PC-9 (cell line): ENCODE measurements at places on chromosomes 2 and 18.

GRCh38 chr2:60106836-60107529 is 446.5 kb downstream of the BCL11A start:
- H3K36me3 ChIP-seq: no peaks in the 10 kb centered on the region
- H3K27ac ChIP-seq: no peak overlapping the region
- no peaks in the 10 kb centered on the region for H3K27me3 ChIP-seq
- no peaks in the 10 kb centered on the region for H3K4me1 ChIP-seq

- no peaks in the 10 kb centered on the region for H3K4me1 ChIP-seq
- no peaks in the 10 kb centered on the region for H3K36me3 ChIP-seq
- H3K27ac ChIP-seq: no peak overlapping the region
- DNase-seq: no peak
- H3K27me3 ChIP-seq: no peaks in the 10 kb centered on the region
Observed at GRCh38 chr2:81981585-81981984, 1677.0 kb upstream of the LRRTM1 start.

DNA sequence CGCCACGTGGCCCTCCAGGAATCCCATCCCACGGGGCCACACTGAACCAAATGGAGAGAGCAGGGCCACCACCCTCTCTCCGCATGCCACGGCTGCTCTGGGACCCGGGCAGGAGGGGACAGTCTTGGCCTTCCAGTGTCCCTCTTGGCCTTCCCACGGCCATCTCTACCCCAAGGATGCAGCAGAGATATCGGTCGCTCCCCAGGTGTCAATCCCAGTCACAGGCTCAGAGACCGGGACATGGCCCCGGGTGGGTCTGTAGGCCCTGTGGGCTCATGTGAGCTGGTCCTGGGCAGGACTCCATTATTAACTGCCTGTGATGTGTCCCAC is 15.3 kb downstream of the CAPN10 start:
- no peak for DNase-seq
- H3K27ac ChIP-seq: no peak overlapping the region
- H3K4me1 ChIP-seq: no peaks in the 10 kb centered on the region
- no peaks in the 10 kb centered on the region for H3K27me3 ChIP-seq
- no peak overlapping the region for H3K4me3 ChIP-seq

DNA sequence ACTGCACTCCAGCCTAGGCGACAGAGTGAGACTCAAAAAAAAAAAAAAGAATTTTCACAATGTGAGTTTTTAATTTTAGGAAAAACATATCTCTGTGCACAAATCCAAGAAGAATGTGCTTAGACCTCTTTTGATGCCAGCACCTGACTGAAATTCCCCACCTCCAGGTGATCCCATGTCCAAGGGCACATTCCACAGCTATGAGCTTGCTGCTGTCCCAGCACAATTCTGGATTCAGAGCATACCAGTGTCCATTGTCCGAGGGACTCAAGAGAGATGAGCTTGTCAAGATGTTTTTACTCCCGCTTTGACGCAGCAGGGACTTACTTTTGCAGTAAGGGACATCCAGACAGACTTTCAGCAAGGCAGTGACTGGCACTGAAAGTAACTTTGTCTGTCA is 489.1 kb upstream of the ACVR2A start:
- H3K4me3 ChIP-seq: no peak overlapping the region
- no peaks in the 10 kb centered on the region for H3K36me3 ChIP-seq
- DNase-seq: no peak
- H3K27ac ChIP-seq: no peak overlapping the region
- no peaks in the 10 kb centered on the region for H3K4me1 ChIP-seq

GRCh38 chr18:3350566-3351527 is 88.9 kb downstream of the MYL12B start:
- no peak overlapping the region for H3K4me3 ChIP-seq
- H3K36me3 ChIP-seq: peaks cover 18% of the 10 kb centered on the region
- peak overlapping the region; percentile 70 for H3K27ac ChIP-seq
- no peaks in the 10 kb centered on the region for H3K27me3 ChIP-seq

DNA sequence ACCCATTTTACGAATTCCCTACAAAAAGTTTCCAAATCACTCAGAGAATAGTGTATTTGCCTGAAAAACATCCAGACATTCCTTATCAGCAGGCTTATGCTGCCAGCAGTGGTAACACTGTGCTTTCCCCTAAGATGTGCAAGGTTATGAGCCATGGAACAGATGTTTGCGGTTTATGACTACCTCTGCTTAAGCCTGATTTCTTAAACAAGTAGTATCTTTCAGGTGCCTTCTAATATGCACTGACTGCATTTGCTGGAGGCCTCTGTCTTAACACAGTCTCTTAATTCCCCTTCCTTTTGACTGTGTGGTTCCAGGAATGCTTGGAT is 54.8 kb downstream of the CDC42EP3 start:
- H3K4me1 ChIP-seq: no peaks in the 10 kb centered on the region
- H3K27ac ChIP-seq: no peak overlapping the region
- no peak overlapping the region for H3K4me3 ChIP-seq

GRCh38 chr18:59769129-59769865 is 72.1 kb upstream of the CCBE1 start:
- H3K27ac ChIP-seq: no peak overlapping the region
- no peak for DNase-seq
- H3K27me3 ChIP-seq: no peaks in the 10 kb centered on the region
- no peak overlapping the region for H3K4me3 ChIP-seq

DNA sequence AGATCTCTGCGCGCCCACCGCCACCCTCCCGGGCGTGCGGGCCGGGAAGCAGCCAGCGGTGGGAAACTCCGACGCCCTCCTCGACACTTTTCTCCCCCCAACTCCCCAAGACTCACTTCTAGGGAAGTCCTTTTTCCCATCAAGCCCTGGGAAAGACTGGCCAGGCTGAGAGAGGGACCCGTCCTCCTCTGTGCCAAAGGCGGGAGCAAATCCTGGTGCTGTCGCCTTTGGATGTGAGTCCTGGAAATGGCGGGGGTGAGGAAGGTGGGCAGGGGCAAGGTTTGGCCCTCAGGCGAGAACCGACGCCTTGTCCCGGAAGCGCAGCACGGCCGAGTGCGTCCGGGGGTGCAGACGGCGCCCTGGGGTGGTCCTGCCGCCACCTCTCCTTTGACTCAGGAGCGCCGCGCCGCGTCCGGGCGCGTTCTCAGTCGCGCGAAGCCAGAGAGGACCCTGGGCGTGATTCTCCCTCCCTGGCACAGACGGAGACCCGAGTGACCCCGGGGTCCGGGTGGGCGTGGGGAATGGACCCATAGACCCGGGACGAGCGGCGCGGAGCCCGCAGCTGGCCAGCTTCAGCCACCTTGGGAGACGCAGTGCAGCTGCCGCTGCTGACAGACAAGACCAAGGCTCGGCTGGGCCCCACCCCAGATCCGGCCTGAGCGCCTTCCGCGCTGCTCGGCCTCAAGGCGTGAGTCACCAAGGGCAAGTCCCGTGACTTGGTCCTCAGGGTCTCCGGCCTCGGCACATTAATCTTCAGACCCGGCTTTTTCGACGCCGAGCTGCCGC is 3.5 kb upstream of the LBX2 start:
- DNase-seq: no peak
- H3K4me3 ChIP-seq: no peak overlapping the region
- H3K27ac ChIP-seq: no peak overlapping the region
- H3K36me3 ChIP-seq: 0 out of 2 replicates have a peak, but pooled peaks cover 10% of the 10 kb centered on the region
- H3K4me1 ChIP-seq: peaks cover 25% of the 10 kb centered on the region

- no peak for DNase-seq
- H3K4me1 ChIP-seq: 0 out of 2 replicates have a peak, but pooled peaks cover 6% of the 10 kb centered on the region
- no peak overlapping the region for H3K4me3 ChIP-seq
- peaks cover 26% of the 10 kb centered on the region; the same call in 1 of the 2 replicates for H3K36me3 ChIP-seq
- H3K27me3 ChIP-seq: no peaks in the 10 kb centered on the region
Observed at GRCh38 chr2:25760297-25760696, 86.9 kb upstream of the DTNB start.

- H3K36me3 ChIP-seq: no peaks in the 10 kb centered on the region
- no peaks in the 10 kb centered on the region for H3K4me1 ChIP-seq
- no peak overlapping the region for H3K27ac ChIP-seq
Observed at GRCh38 chr2:239769554-239770245, 255.4 kb downstream of the NDUFA10 start.

- no peak for DNase-seq
- H3K27ac ChIP-seq: no peak overlapping the region
- H3K27me3 ChIP-seq: no peaks in the 10 kb centered on the region
- no peaks in the 10 kb centered on the region for H3K36me3 ChIP-seq
- H3K4me1 ChIP-seq: no peaks in the 10 kb centered on the region
Observed at GRCh38 chr2:21920721-21921120, 797.0 kb downstream of the TDRD15 start.

DNA sequence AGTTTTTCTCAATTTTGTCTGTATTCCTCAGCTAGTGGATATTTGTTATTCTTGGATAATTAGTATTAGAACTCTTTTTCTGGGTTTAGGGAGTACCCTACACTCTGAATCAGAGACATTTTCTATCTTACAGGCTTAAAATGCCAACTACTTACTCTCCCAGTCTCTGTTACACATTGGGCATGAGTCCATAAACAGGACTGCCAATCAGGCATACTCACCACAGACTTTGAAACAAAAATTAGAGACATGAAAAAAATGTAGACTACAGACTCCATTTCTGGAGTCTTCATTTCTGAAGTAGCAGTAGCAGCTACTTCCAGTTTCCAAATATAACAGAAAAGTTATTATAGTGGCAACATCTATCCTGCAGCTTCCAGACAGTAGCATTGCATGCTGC is 279.7 kb downstream of the MBD5 start:
- no peaks in the 10 kb centered on the region for H3K36me3 ChIP-seq
- no peak for DNase-seq
- no peak overlapping the region for H3K4me3 ChIP-seq
- no peak overlapping the region for H3K27ac ChIP-seq

DNA sequence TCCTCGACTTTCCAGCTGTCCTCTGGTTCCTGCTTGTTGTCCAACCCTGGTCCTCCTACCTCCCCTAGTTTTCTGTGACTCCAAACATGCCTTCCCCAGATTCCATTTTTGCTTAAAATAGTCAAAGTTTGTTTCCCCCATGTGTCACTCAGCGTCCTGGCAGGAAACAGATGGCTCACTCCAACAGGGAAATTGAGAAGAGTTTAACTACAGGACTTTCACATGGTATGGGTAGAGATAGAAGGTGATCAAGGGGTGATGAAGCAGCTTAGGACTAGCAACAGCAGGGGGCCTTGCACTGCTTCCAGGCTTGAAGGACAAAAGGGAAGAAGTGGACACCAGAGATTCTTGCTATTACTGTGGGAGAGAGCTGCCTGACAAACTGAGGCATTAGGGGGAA is 6.1 kb upstream of the CUL3 start:
- no peaks in the 10 kb centered on the region for H3K36me3 ChIP-seq
- H3K4me3 ChIP-seq: no peak overlapping the region
- H3K4me1 ChIP-seq: peaks cover 12% of the 10 kb centered on the region
- no peak for DNase-seq

DNA sequence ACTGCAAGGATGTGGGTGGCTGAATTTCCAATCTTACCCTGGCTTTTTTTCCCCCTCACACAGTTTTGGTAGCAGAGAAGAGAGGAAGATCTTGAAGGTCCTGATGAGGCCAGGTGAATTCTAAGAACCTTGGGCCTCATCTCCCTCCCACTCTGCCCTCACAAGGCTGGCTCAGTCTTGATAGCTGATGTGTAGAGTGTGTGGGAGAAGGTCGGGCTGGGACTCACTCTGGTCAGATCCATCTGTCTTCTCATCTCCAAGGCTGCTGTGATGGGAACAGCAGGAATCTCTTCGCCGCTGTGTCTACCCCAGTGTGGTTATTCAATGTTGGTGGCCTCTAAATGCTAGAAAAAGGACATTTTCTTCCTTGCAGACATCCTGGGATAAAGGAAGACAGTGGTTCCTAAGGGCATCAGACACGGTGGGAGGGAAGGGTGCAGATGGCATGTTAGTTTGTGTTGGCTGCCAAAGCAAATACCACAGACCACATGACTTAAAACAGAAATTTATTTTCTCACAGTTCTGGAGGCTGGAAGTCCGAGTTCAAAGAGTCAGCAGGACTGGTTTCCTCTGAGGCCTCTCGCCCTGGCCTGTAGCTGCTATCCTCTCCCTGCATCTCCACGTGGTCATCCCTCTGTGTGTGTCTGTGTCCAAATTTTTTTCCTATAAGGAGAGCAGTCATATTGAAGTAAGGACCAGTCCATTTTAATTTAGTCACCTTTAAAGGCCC is 37.6 kb upstream of the MGAT4A start:
- H3K27ac ChIP-seq: no peak overlapping the region
- peaks cover 34% of the 10 kb centered on the region for H3K4me1 ChIP-seq
- no peak overlapping the region for H3K4me3 ChIP-seq

- no peaks in the 10 kb centered on the region for H3K4me1 ChIP-seq
- H3K27ac ChIP-seq: no peak overlapping the region
- no peaks in the 10 kb centered on the region for H3K36me3 ChIP-seq
- H3K27me3 ChIP-seq: no peaks in the 10 kb centered on the region
- H3K4me3 ChIP-seq: no peak overlapping the region
Observed at GRCh38 chr2:188189356-188189755, 102.3 kb upstream of the GULP1 start.

DNA sequence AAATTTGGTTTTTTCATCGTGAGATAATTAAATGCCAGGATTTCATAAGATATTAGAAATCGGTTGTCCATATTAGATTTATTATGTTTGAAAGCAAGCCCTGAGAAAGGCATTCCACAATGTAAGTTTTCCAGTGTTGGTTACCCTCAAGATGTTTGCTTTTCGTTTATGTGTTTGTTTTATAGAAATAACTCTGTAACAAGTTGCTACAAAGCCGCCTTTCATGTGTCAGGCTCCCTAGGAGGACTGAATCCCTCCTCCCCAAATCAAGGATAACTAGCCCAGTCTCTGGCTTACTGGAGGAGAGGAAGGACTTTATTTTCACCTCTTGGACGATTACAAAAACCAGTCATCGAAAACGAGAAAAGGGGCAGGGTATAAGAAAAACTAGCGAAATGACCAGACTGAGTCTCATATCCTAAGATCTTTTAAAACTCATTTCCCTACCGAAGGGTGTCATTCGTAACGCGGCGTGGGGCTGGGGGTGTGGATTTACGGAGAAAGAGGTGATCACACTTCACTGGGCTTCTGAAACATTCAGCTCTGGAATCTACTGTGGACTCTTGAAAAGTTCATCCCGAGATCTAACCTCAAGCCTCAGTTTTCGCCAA is 1.0 kb upstream of the PEX13 start:
- H3K4me3 ChIP-seq: peak overlapping the region; percentile 87
- H3K36me3 ChIP-seq: peaks cover 9% of the 10 kb centered on the region
- peaks cover 57% of the 10 kb centered on the region for H3K4me1 ChIP-seq
- H3K27me3 ChIP-seq: no peaks in the 10 kb centered on the region
- peak overlapping the region; percentile 98 for H3K27ac ChIP-seq
- DNase-seq: no peak

GRCh38 chr18:50696436-50696835 is 123.4 kb downstream of the MRO start:
- H3K27me3 ChIP-seq: no peaks in the 10 kb centered on the region
- no peak overlapping the region for H3K27ac ChIP-seq
- DNase-seq: no peak

DNA sequence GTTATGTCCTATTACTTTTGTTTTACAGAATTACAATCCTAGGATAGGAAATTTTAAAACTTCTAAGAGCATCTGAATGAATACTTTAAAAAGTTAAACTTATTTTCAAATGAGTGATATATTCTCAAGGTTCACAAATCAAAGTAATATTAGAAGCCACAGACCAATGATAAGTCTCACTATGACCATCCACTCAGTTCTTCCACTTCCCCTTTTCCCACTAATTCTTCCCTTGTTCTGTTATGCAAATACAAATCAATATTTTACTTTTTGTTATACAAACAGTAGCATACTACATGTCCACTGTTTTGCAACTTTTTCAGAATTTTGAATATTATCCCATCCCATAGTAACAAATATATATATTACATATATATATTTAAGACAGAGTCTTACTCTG is 20.2 kb downstream of the USP37 start:
- DNase-seq: no peak
- H3K36me3 ChIP-seq: peaks cover 42% of the 10 kb centered on the region
- H3K27me3 ChIP-seq: no peaks in the 10 kb centered on the region
- no peak overlapping the region for H3K27ac ChIP-seq
- no peaks in the 10 kb centered on the region for H3K4me1 ChIP-seq
- no peak overlapping the region for H3K4me3 ChIP-seq
